ENCODE measurements at places on chromosomes 4 and X.

GRCh38 chr4:76084542-76084941 lies 10.0 kb downstream of the ART3 start:
- DNase-seq, result no peak

- DNase-seq, result no peak
These were observed 85.5 kb upstream of the TET2 start for GRCh38 chr4:105061136-105061696.

- DNase-seq, result peak; percentile 84
These were observed 119.7 kb downstream of the NFKB1 start for GRCh38 chr4:102620697-102621497.

DNA sequence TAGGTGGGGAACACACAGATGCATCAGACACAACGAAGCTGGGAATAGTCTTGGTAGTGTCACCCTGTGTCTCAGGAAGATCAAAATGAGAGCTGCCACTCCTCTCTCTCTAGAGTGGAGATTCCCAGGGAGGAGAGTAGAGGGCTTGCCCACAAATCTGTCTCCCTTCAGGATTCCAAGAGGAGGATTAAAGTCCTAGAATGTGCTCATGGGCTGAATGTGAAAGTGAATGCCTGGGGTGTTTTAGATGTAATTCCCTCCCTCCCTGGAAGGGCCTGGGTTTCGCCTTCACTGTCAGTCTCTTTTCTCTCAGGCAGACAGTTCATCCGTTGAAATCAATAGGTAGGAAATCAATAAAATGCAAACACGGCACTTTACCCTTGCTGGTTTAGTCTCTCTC lies 282.6 kb upstream of the PPARGC1A start:
- no peak for DNase-seq

DNA sequence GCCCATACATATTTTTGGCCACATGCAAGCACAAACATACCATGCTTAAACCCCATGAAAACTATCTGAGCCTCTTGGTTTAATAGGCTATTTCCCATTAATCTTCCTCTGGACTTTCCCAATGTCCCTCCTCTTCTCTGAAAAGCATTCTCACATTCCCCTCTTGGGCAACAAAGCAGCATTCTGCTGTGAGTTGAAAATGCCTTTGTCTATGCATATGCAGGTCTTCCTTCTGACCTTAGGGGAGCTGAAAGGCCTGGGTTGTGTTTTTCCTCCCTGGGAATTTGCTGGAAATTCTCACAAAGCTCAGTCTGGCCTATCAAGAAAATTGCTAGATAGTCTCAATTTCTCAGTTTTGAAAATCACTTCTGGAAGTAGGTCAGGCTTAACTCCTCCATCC lies 4.2 kb downstream of the VSIG4 start:
- no peak for DNase-seq

GRCh38 chr4:86294883-86295282 lies 65.0 kb downstream of the MAPK10 start:
- DNase-seq, result no peak

DNA sequence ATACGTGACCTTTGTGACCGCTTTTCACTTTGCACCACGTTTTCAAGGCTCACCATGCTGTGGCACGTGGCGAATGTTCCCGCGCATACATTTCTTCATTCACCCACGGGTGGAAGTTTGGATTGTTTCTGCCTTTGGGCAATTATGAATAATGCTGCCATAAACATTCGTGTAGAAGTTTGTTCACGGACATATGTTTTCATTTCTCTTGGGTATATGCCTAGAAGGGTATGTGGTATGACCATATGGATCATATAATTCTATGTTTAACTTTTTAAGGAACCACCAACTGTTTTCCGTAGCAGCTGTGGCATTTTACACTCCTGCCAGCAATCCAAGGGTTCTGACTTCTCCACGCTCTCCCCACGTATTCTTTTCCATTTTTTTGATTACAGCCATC lies 60.9 kb upstream of the MXD4 start:
- DNase-seq, result no peak

- no peak for DNase-seq
These were observed 28.6 kb downstream of the BEX3 start for GRCh38 chrX:103405009-103405333.

DNA sequence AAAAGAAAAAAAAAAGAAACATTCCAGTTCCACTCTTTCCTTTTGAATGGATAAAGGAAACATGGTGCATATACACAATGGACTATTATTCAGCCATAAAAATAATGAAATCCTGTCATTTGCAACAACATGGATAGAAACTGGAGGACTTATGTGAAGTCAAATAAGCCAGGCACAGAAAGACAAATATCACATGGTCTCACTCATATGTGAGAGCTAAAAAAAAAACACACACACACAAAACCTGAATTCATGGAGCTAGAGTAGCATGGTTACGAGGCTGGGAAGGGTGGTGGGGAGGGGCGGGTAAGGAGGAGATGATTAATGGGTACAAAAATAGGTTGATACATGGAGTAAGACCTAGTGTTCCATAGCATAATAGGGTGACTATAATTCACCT lies 22.4 kb upstream of the SH3KBP1 start:
- DNase-seq, result no peak

DNA sequence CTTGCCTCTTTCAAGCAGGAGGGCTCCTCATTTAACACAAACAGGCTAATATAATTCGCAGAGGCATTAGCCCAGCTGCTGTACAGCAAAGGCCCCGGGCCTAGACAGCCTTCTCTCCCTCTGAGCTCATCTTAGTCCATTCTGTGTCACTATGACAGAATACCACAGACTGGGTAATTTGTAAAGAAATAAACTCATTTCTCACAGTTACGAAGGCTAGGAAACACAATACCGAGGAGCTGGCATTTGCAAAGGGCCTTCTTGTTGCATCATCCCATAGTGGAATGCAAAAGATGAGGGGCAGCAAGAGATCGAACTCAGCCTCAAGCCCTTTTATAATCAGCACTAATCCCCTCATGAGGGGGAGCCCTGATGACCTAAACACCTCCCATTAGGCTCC lies 48.5 kb downstream of the TSPAN5 start:
- DNase-seq, result peak; percentile 17

Data from GM23248 (cell line).